ENCODE measurements at places on chromosomes 12 and 14. TPM values are rescaled to one million over a fixed set of nuclear protein-coding genes. Genes with fewer than 3 reads are reported as not detected.
A peak's percentile ranks its signal among the peaks of the same experiment; 100 is the strongest.

- no peak for DNase-seq
Observed at GRCh38 chr14:29955087-29955486, 27.4 kb upstream of the PRKD1 start.

GRCh38 chr12:118841588-118841987 is 139.8 kb upstream of the SRRM4 start:
- no peak for DNase-seq

DNA sequence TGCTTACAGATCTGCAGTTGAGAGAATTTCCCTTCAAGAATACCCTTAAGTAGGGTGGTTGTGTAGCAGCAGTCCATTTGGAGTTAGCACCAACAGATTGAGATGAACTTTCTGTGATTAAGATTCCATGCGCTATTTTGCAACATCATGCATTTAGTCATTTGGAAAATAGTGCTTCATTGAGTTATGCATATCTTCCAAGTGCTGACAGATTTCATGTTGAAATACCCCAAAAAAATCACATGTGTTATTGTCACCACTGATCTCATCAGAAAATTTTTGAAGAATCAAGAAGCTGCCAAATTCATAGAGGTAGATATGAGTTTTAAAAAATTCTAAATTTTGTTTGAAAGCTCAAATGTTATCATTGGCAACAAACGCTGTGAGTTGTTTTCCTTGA is 35.5 kb upstream of the OSBPL8 start:
- no peak for DNase-seq

DNA sequence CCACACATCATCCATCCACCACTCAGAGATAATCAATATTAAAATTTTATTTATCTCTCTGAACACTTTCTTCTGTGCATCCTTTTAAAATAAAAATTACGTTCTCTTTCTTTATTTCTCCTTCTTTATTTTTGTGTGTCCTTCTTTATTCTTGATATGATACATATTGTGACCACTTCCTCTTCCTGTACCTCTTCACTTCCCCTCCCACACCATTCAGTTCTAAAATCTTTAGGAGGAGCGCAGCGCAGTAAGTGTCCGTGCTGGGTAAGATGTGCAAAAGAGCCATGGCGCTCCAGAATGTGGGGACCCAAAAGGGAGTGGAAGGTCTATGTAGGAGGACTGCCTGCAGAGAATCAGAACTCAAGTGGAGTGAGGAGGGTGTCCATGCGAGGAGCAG is 256.7 kb downstream of the ITPR2 start:
- DNase-seq, result no peak

DNA sequence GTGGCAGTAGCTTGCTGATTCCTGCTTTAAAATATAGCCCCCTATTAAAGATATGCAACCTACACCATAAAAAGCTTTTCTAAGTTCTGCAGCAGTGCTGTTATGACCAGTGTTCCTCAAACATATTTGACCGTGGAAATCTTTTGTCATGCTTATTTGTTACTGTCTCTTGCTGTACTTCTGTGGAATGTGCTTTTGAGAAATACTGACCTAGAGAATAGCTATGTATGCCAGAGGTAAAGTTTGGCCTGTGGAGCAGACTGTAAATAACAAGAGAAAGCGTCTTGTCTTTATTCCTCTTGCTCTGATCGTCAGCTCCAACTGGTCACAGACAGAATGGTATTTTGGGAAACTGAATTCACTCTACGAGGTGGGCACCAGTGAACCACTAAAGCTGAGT is 239.0 kb downstream of the FBXL14 start:
- DNase-seq, result no peak

DNA sequence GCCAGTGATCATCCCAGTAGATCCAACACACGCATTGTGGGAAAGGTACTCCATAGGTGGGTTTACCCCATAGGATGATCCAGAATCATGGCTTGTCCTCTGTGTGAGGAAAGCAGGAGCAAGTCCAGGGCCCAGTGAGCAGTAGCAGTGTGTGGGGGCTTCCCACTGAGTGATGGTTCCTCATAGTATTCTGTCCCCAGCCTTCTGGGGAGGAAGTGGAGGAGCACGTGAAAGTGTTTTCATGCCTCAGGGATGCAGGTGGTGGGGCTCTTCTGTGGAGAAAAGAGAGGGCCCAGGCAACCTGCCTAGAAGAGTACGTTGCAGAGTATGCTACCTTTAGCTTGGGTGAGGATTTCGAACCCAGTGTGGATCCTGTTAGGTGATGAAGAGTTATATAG is 56.5 kb downstream of the SUSD6 start:
- DNase-seq, result no peak

- DNase-seq, result peak; percentile 78
Observed at GRCh38 chr12:111393700-111394300, 11.9 kb upstream of the SH2B3 start.

- DNase-seq, result peak; percentile 56
Observed at GRCh38 chr14:51507906-51508511, 143.7 kb upstream of the FRMD6 start.

DNA sequence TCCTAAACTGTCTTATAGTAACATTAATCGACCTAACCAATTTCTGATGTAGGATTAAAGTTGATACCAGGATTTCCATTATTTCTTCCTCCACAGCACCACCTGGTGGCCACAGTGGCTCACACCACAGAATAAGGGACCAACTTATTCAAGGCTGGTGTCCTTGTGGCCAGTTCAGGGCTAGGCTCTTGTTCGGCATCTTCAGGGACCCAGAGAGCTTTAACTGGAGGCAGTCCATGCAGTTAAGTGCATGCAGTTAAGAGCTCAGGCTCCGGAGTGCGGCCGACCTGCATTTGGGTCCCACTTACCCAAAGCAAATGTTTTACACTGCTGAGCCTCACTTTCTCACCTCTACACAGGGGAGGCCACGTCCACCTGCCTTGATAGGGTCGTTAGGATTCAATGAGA is 42.0 kb upstream of the GPR68 start:
- DNase-seq, result peak; percentile 87

DNA sequence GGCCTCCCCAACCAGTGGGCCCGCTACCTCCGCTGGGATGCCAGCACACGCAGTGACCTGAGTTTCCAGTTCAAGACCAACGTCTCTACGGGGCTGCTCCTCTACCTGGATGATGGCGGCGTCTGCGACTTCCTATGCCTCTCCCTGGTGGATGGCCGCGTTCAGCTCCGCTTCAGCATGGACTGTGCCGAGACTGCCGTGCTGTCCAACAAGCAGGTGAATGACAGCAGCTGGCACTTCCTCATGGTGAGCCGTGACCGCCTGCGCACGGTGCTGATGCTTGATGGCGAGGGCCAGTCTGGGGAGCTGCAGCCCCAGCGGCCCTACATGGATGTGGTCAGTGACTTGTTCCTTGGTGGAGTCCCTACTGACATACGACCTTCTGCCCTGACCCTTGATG is 73.0 kb downstream of the NRXN3 start:
- DNase-seq, result no peak

GRCh38 chr14:54010981-54011380 is 54.4 kb upstream of the BMP4 start:
- no peak for DNase-seq

DNA sequence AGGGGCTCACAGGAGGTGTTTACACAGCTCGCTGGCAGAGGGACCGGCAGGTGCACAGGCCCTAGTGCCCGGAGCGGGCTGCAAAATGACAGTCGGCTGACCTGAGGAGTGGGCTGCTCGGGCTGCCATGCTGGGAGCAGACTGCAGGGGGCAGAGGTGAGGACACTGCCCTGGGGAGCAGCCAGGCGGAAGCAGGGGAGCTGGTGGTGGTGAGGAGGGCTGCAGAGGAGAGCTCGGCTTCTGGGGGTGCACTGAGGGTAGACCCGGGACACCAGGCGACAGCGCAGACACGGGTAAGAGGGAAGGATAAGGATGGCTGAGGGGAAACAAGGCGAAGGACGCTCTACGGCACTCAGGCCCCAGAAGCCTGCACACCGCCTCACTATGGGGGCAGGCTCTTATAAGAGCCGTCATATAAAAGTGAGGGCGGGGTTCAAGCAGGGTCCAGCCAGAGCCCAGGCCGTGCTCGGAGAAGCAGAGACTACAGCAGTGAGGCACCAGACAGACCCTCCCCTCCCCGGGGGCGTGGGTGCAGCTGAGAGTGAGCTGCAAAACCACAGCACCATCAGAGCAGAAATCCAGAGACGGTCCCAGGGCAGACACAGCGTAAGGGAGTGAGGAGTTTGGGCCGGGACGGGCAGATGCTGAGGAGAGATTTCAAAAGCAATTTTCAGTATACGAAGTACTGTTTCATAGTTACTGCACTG is 62.5 kb downstream of the CCDC88C start:
- peak; percentile 21 for DNase-seq

DNA sequence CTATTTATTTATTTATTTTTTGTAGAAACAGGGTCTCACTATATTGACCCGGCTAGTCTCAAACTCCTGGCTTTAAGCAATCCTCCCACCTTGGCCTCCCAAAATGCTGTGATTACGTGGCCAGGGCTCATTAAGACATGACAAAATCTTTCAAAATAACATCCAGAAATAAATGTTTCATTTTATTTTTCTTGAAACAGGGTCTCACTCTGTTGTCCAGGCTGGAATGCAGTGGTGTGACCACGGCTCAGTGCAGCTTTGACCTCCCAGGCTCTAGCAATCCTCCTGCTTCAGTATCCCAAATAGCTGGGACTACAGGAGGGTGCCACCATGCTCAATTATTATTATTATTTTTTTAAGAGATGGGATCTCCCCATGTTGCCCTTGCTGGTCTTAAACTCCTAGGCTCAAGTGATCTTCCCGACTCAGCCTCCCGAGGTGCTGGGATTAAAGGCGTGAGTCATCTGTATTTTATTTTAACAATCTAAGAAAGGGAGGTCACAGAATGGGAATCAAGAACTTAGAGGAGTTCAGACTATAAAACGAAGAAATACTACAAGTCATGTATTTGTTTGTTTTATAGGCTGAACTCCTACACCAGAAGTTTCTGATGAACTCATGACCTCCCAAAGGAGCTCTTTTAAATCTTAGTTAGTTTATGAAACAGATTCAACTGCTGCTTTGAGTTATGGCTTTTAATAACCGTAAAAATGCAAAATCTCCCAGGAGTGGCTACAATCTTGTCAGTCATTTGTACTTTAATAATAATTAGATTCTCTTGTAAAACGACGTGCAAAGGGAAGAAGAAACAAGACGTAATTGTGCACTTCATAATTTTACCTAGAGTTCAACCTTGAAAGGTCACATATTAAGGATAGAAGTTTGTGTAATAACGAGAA is 2.1 kb upstream of the TMEM263 start:
- DNase-seq, result no peak

- no peak for DNase-seq
Observed at GRCh38 chr12:28899951-28900350, 249.1 kb upstream of the FAR2 start.

DNA sequence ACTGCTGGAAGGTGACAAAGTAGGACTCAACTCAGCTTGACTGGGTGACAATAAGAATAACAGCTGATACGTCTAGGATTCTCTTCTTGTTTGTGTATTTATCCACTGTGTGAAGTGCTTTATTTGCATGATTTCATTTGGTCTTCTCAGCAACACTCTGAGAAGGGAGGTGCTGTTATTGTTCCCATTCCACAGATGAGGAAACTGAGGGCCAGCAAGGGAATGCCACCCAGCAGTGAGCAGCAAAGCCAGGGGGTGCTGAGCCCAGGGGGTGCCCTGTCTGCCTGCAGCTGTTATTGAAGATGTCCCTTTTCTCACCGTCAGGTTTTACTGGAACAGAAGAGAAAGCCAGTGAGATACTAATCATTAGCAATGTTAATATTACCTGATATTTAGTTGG is 62.8 kb downstream of the RNFT2 start:
- DNase-seq, result no peak

DNA sequence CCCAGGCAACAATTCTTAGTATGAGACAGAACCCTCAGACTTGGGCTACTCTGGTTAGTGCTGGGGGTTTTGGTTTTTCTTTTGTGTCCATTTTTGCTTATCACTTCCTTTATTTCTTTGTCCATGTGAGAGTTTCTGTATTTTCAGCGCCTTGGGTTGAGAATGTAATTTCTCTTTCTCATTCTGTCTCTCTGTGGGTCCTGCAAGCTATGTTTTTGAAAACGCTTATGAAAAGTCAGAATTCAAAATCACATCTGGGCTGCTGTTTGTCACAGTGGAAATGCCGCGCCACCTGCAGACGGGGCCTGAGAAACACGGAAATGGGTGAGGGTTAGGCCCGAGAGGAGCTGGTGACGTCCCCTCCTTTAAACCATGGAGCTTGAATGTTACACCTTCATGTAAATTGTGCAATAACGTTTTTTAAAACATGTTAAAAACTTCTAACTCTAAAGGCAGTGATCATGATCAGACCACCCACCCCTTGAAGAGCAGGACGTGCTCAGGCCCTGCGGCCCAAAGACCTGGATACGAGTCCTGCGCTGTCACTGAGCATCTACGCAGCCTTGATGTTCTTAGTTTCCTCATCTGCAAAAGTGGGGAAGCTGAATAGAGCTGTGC is 26.1 kb downstream of the JDP2 start:
- DNase-seq, result no peak

GRCh38 chr12:106682594-106683234 is 91.8 kb upstream of the RIC8B start:
- DNase-seq, result no peak

GRCh38 chr12:94942663-94943062 is 60.8 kb downstream of the NDUFA12 start:
- DNase-seq, result no peak

GRCh38 chr12:1184402-1184801 is 193.4 kb downstream of the ERC1 start:
- DNase-seq, result no peak

Gene NOS1
- 0.23 TPM for total RNA-seq

Gene SERPINA3
- 56.4 TPM for total RNA-seq

Gene TM9SF1
- 26.4 TPM for total RNA-seq

Gene PROX2
- not detected for total RNA-seq

Gene MYBPC1
- total RNA-seq, result 24.9 TPM

Gene ZDHHC22
- not detected for total RNA-seq

Gene DAO
- not detected for total RNA-seq

Gene DTX3
- total RNA-seq, result 29.3 TPM

Gene ACACB
- total RNA-seq, result 94.9 TPM

Gene C12orf54
- not detected for total RNA-seq

Gene LALBA
- not detected for total RNA-seq

Gene GPR65
- 1.1 TPM for total RNA-seq

Gene AQP6
- total RNA-seq, result 0.25 TPM

Gene PPP1R13B
- total RNA-seq, result 102 TPM
